Choroid plexus epithelial cell (primary cell): ENCODE measurements at places on chromosomes 12 and 14.

DNA sequence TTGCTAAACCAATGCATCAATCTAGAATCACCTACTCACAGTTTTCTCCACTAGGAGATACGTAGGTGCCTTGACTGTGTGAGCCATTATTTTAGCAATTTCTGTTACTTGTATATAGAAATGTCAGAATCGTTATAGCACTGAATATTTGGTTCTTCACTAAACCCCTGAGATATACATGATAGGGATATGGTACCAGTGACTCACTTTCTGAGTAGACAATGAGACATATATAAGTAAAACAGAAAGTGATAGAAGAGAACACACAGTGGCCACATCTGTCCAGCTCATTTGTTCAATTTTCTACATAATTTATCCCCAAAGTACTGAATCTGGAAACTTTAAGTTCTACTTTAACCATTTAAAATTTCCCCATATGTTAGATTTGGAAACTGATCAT, 1505.5 kb upstream of the TMEM132C start:
- DNase-seq, result no peak

DNA sequence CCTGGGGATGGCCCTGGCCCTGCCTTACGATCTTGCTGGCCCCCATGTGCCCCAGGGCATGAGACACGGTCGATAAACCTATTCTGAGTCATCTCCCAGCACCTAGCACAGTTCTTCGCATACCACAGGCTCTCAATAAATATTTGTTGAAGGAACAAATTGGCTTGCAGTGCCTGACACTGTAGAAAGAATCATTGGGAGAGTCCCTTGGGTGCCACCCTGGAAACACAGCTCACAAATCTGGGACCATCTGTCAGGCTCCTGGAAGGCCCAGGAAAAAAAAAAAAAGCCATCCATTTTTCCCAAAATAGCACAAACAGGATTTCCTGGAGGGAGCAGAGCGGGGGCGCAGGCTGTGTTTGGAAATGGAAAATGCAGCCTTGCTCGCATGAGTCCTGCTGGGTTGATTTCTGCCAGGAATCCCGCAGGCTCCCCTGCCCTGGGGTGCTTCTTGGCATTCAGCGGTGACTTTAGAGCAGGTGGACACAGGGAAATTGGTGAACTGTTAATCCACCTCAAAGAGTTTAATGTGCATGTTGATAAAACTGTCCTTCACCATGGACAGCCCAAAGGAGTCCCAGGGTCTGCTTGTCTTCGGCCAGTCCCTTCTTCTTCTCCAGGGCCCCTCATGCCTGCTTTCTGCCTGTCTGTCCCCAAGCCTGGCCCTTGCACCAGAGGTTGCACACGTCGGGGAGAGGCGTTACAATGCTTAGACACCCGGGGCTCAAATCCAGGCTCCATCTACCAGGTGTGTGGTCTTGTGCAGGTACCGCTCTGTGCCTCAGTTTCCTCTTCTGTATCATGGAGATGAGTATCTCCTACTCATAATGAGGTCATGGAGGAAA, 106.1 kb upstream of the RFLNA start:
- peak; percentile 40 for DNase-seq

- DNase-seq, result no peak
Measured at GRCh38 chr12:120007272-120007671, 18.2 kb downstream of the BICDL1 start.

DNA sequence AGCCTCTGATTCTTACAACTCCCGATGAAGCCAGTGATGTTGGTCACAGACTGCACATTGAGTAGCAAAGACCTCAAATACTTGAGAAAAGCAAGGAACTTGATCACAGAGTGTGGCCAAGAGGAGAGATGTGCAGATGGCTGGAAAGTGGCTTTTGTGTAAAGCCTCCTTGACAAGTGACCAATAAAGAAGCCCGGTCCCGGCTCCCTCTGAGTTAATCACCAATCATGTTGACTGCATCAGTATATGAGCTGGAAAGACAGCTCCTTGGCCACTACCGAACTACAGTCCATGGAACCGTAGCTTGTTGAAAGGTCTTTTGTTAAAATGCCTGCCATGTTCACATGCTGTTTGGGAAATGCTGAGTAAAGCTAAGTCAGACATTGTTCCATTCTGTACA, 23.7 kb upstream of the SERPINA6 start:
- no peak for DNase-seq

- DNase-seq, result no peak
Measured at GRCh38 chr12:11656550-11656949, 7.1 kb downstream of the ETV6 start.

GRCh38 chr14:57979376-57980048, 113.6 kb upstream of the SLC35F4 start:
- no peak for DNase-seq

- no peak for DNase-seq
Measured at GRCh38 chr12:79841878-79842265, 93.0 kb downstream of the PPP1R12A start.

DNA sequence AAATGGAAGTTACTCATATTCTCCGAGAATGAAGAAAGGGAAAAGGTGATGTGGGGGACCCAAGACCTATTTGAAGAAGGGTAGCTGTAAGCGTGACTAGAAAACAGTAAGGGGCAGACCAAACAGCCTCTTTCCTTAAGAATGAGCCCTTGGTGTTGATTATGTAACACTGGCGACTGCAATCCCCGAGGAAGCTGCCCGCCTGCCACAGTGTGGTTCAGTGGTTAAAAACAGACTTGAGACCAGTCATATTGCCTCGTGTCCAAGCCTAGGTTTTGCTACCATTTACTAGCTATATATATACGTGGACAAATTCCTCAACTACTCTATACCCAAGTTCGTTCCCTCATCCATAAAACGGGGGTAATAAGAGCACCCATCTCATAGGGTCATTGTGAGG, 49.1 kb downstream of the SSPN start:
- no peak for DNase-seq

GRCh38 chr12:30719060-30719459, 23.4 kb upstream of the IPO8 start:
- peak; percentile 92 for DNase-seq

GRCh38 chr14:54450535-54450934, 9.4 kb upstream of the CNIH1 start:
- DNase-seq, result peak; percentile 65

DNA sequence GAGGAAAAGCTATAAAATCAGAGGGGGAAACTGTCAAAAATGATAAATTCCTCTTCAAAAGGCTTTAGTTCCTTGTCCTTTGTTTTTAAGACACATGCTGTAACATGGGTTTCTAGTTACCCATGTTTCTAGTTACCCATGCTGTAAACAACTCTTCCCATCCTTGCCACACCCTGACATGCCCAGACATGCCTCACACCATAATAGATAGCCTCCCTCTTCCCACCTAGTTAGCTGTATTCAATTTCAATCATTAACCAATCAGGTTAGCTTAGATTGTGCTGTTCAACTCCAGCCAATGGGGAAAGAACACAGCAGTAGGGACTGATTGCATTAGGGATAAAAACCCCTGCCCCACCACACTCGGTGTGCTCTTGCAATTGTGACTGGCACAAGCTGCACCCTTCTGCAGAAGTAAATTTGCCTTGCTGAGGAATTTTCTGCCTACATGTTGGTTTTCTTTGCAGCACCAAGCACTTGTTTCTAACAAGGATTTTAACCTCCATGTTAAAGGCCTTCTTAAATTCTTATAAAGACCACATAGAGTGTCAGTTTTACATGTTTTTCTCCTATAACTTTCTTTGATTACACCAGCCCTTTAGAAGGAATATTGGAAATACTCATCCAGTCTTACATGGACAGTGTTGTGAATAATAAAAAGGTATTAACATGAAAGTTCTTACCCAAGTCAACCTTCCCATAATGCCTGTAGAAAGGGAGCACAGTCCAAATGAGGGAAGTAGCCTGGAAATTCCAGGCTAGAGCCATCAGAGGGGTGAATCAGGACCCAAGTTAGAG, 32.5 kb upstream of the LALBA start:
- DNase-seq, result no peak

DNA sequence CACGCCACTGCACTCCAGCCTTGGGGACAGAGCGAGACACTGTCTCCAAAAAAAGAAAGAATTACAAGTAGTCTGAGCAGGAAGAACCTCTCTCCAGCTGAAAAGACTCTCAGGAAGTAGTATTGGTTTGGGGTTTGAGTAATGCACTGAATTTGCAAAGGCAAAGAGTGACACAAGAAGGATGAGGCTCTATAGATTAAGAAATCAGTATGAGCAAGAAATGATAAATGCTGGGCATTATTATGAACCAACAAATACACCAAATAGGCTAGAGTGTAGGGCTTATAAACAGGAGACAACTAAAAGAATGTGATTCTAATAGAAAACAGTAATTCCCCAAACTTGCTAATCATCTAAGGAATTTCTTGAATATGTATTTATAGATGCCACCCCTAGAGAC, 2.6 kb upstream of the SLC35E3 start:
- DNase-seq, result peak; percentile 11

DNA sequence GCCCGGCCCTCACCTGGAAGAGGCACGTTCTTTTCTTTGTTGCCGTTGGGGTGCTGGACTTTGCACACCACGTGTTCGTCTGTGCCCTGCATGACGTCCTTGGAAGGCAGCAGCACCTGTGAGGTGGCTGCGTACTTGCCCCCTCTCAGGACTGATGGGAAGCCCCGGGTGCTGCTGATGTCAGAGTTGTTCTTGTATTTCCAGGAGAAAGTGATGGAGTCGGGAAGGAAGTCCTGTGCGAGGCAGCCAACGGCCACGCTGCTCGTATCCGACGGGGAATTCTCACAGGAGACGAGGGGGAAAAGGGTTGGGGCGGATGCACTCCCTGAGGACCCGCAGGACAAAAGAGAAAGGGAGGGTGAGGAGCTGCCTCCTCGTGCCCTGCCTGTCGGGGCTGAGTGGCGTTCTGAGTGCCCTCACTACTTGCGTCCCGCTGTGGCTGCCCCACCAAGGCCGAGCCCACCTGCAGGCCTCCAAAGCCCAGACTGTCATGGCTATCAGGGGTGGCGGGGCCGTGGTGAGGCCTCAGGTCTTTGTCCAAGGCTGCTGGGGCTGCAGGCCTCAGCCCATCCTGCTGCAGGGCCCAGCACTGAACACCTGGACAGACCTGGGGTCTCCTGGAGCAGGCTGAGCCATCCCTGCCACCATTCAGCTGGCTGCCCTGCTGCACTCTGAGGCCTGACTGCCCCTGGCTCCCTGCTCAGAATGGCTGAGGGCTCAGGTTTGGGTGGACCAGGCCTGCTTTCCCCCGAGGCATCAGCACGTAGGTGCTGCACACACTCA, 329.7 kb downstream of the TMEM121 start:
- DNase-seq, result no peak

GRCh38 chr12:68468036-68468435, 135.9 kb upstream of the MDM1 start:
- no peak for DNase-seq

DNA sequence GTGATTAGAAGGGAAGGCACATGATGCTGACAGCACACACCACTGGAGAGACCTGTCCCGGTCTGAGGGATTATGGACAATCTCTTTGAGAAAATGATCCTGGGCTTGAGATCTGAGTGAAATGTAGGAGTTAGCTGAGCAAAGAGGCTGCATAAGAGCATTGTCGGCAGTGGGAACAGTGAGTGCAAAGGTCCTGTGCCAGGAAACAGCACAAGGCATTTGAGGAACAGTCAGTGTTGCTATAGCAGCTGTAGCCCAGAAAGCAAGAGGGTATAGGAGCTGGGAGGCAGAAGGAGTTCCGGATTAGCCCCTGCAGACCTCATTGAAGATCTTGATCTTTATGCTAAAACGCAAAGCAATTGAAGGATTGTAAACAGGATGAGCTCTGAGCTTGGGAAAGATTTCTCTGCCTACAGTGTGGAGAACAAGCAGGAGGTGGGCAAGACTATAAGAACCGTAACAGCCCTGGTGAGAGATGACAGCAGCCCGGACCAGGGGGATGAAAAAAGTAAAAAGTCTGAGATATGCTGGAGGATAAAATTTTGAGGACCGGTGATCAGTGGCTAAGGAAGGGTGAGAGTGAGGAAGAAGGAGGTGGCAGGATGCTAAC, 28.5 kb downstream of the CFL2 start:
- DNase-seq, result no peak

DNA sequence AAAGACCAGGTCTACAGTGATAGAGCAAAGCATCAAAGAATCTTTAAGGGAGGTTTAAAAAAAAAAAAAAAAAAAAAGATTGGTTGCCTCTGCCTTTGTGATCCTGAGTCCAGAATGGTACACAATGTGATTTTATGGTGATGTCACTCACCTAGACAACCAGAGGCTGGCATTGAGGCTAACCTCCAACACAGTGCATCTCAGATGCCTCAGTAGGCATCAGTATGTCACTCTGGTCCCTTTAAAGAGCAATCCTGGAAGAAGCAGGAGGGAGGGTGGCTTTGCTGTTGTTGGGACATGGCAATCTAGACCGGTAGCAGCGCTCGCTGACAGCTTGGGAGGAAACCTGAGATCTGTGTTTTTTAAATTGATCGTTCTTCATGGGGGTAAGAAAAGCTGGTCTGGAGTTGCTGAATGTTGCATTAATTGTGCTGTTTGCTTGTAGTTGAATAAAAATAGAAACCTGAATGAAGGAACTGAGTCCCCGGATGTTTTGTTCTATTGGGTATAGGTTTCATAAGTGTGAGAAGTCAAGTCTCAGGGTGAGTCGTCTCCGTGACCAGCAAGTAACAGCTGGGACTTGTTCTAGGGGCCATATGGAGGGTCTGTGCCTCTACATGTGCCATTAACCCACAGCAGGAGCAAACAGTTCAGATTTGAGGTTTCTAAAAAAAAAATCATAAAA, 9.3 kb downstream of the PEBP1 start:
- no peak for DNase-seq

GRCh38 chr12:1107669-1108068, 116.6 kb downstream of the ERC1 start:
- no peak for DNase-seq

GRCh38 chr14:33848706-33849454, 102.0 kb downstream of the EGLN3 start:
- DNase-seq, result peak; percentile 67

- DNase-seq, result no peak
Measured at GRCh38 chr12:106274012-106274411, 26.2 kb upstream of the CKAP4 start.

DNA sequence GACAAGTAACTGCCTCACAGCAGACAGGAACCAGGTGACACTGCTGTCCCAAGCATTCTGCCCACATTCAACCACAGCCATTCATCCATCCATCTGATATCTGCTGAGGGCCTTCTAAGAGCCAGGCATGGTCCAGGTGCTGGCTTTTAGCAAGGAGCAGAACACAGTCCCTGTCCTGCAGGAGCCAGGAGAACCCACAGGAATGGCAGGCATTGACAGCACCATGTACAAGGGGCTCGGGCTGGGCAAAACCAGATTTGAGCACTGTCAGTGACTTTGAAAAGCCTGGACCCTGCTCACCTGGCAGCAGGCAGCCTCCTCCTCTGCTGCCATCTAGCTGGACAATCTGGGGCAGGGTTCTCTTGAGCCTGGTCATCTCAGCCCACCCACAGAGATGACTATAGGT, 137.0 kb downstream of the ZFP36L1 start:
- no peak for DNase-seq

DNA sequence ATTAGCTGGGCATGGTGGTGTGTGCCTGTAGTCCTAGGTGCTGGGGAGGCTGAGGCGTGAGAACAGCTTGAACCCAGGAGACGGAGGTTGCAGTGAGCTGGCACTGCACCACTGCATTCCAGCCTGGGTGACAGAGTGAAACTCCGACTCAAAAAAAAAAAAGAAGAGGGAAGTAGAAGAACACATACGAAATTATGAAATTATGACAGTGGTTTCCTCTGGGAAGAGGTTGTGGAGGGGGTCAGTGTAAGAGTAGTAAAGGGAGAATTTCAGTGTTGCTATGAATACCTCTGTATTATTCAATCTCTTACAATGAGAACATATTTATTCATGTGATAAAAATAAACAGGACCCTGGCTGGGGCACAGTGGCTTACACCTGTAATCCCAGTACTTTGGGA, 24.7 kb upstream of the CSRNP2 start:
- no peak for DNase-seq

- DNase-seq, result no peak
Measured at GRCh38 chr14:92383805-92384204, 60.8 kb downstream of the SLC24A4 start.
